ENCODE measurements at places on chromosomes 13 and 19.

- no peak for DNase-seq
Observed at GRCh38 chr19:13053238-13053637, 49.4 kb downstream of the LYL1 start.

- DNase-seq, result no peak
Observed at GRCh38 chr19:39969681-39970424, 1.1 kb upstream of the PSMC4 start.

- no peak for DNase-seq
Observed at GRCh38 chr13:36418022-36418805, 14.1 kb upstream of the CCNA1 start.

DNA sequence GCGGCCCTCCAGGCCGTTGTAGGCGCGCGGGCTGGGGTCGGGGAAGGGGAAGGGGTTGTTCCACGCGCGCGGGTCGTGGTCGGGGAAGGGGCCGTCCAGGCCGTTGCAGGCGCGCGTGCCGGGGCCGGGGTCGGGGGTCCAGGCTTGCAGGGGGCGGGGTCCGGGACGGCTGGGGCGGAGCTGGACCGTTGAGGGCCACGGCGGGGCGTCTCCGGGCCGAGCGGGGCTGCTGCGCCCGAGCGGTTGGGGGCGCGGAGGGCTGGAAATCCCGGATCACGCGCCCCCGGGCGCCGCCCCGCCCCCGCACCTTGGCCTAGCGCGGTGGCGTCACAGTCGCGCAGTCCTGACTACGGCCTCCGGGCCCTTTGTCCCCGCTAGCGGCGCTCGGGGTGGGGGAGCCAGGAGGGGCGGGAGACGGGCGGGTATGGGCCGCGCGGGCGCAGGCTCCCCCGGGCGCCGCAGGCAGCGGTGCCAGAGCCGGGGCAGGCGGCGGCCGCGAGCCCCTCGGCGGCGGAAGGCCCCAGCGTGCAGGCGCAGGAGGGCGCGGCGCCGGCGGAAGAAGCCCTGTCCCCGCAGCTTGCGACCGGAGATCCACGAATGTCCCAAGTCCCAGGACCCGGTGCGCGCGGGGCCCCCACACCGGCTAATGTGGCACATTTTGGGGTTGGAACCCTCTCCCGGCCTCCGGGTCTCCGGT, 665 bp downstream of the GPX4 start:
- no peak for DNase-seq

DNA sequence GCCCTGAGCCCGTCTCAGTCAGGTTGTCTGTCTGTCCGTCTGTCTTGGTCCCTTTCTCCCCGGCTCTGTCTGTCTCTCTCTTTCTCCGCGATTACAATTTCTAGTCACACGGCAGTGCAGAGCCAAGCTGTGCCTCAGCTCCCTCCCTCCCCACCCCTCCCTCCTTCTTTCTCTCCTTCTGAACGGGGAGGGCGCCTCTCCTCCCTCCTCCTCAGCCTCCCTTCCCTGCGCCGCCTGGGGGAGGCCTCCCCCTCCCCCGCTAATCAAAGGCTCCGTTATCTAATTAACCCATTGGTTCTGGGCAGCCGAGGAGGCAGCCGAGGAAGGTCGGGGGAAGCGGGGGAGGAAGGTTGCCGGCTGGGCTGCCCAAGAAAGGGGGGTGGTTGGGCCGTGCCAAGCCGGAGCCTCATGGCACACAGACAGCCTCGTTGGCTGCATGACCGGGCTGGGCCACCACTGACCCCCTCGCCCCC, 16.5 kb downstream of the LRRC4B start:
- DNase-seq, result no peak

GRCh38 chr19:56111601-56112312, 9.3 kb downstream of the ZNF787 start:
- no peak for DNase-seq

DNA sequence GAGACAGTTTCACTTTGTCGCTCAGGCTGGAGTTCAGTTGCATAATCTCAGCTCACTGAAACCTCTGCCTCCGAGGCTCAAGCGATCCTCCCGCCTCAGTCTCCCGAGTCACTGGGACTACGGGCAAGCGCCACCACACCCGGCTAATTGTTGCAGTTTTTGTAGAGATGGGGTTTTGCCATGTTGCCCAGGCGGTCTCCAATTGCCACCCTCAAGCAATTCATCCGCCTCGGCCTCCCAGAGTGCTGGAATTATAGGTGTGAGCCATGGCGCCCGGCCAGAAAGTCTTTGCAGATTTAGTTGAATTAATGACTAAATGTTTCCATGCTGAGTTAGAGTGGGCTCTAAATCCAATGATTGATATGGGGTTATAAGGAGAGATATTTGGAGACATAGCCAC, 4.5 kb upstream of the CADM4 start:
- no peak for DNase-seq

- DNase-seq, result no peak
Observed at GRCh38 chr13:72208112-72208645, 341.2 kb upstream of the DACH1 start.

DNA sequence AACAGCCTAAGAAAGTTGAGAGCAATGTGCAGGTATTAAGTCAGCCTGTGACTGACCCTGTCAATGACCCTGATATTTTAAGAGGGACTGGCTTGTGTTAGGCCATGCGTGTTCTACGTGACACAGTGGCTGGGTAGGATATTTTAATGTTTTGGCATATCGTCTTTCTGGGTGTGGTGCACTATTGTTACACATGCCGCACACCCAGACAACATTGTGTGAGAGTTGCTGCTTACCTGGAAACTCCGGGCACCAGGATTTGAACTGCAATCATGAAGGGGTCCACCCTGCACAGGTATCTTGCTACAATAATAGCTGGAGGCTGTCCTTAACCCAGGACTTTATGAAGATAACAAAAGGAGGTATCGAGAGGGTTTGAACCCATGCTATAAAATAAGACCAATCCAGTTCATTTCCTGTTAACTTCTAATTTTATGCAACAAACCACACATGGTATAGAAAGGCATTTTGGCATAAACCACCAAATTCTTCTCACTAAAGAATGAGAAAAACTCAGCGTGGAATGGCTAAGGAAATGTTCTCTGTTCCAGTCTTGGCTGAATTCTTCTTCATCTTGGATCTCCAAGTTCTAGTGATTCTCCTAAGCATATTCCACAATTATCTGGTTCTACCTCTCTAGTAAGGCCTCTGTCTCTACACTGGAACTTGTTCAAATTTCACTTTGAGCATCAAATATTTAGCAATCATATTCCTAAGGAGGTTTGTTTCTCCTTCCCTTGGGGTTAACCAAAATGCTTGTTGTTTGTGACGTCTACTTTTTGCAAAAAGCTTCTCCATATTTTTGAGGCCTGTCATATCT, 38.7 kb upstream of the POMP start:
- DNase-seq, result no peak

GRCh38 chr19:46620716-46621115, 4.2 kb downstream of the PTGIR start:
- DNase-seq, result no peak

- DNase-seq, result no peak
Observed at GRCh38 chr13:32248801-32249200, 66.4 kb downstream of the ZAR1L start.

DNA sequence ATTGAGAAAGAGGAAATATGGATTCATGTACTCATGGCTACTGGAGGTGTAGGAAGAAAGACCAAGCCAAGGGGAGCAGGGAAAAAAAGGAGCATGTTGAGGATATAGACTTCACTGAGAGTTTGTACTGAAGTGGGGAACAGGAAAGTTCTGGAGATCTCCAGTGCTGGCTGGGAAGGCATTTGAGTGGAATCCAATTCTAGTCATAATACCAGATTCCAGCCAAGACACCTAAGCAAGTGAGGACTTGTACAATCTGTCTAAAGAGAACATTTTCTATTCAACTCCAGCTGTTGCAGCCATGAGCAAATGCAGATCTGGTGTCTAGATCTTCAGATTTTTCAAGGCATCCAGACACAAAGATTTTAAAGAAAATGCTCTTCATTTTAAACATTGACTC, 412.5 kb downstream of the OXGR1 start:
- no peak for DNase-seq

GRCh38 chr19:48950830-48951519, 3.7 kb upstream of the BAX start:
- DNase-seq, result no peak

DNA sequence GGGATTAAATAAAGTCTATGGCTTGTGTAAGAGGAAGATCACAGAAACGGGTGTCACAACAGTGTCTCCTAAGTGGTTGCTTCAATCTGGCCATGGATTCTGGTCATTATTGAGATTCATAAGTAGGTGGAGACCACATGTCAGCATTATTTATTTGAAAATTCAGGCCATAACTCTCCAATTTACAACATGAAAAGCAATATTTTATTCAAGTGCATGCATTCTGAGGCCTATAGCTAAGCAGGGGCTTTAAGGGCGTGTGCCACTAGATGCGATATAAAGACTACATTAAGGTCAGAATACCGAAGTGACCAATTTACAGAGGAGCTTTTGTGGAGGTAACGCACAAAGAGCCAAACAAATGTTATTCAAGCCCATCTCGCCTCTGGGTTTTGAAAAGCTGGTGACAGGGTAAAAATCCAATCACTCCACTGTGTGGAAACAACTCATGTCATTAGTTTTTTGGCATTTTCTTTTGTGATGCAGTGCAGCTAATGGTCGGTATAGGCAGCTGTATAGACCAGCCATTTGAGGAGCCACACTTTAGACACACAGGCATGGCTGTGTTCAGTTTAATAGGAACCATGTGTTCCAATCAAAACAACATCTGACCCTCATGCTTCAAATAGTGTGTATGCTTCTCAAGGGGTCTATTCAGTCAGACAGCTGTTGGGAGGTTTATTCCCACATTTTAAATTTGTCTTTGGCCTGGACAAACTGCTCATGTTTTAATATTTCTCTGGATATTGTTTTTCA, 123.7 kb downstream of the KL start:
- no peak for DNase-seq

DNA sequence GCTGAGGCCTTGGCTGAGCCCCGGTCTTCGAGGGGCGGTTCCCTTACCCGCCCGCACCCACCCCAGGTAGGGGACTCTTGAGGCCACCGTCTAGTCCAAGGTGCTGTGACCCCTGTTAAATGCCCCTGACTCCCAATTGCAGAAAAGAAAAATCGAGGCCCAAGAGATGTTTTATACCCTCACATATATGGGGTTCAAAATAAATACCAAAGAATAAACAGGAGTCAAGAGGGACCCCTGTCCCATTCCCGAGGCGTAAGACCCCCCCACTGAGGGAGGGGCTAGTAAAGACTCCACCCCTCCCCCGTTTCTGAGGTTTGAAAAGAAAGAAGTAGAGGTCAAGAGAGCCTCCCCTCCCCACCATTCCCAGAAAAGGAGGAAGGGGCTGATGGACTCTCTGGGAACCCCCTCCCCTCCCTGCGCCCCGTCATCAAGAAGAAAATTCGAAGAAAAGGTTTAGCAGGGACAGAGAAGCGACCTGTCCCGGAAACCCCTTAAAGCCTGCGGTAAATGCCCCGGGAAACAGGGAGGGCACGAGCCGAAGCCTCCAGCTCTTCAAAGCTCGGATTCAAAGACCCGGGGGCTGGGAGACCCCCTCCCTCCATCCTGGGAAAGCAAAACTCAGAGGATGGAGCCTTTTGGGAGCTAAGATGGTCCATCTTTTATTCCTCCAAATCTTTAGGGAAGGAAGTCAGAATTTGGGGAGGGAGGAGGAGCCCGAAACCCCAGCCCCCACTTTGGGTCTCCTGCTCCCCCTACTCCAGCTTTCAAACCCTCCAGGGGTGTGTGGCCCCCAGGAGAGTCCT, 755 bp upstream of the RAB3A start:
- DNase-seq, result no peak

DNA sequence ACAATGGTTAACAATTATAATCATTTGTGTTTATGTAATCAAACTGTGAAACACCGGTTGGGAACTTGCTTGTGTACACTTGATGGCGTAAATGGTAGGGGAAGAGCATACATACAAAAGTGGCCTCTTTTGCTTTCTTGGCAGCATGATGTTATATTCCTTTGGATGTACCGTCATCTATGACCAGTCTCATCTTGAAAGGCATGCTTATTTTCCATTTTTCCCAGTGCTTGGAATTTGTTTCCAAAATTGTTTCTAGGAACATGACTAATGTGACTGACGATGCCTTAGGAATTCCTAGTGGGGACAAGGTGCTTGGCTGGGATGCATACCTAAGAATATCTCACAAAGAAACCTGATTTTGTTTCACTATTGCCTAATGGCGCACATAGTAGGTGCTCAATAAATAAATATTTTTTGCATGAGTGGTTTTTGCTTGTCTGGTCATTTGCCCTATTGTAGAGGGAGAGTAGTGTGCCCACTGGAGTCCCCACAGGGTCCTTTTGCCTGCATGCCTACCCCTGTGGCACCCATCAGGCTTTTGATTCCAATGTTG, 45.5 kb downstream of the SAE1 start:
- no peak for DNase-seq

- DNase-seq, result no peak
Observed at GRCh38 chr19:1161716-1162115, 12.4 kb downstream of the SBNO2 start.

DNA sequence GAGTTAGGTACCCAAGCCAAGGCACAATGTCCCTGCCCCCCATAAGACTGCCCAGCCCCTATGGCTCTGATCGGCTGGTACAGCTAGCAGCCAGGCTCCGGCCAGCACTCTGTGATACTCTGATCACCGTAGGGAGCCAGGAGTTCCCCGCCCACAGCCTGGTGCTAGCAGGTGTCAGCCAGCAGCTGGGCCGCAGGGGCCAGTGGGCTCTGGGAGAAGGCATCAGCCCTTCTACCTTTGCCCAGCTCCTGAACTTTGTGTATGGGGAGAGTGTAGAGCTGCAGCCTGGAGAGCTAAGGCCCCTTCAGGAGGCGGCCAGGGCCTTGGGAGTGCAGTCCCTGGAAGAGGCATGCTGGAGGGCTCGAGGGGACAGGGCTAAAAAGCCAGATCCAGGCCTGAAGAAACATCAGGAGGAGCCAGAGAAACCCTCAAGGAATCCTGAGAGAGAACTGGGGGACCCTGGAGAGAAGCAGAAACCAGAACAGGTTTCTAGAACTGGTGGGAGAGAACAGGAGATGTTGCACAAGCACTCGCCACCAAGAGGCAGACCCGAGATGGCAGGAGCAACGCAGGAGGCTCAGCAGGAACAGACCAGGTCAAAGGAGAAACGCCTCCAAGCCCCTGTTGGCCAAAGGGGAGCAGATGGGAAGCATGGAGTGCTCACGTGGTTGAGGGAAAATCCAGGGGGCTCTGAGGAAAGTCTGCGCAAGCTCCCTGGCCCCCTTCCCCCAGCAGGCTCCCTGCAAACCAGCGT, 3.0 kb upstream of the KMT2B start:
- DNase-seq, result no peak

- DNase-seq, result no peak
Observed at GRCh38 chr19:52600639-52601024, 30.5 kb downstream of the ZNF701 start.

- DNase-seq, result no peak
Observed at GRCh38 chr19:48819366-48819816, 8.6 kb upstream of the BCAT2 start.

DNA sequence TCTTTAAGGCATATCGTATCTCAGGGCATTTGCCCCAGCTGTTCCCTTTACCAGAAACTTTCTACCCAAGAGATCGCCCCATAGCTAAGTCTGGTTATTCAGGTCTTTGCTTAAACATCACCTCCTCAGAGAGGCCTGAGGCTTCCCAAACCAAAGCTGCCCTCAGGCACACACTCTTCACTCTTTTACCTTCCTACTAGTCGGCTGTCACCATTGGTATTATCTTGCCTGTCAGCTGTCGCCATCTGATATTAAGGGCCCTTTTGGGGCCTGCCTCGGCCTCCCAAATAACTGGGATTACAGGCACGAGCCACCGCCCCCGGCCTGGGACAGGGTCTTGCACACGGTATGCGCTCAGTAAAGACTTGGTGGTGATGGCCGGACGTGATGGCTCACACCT, 1.0 kb downstream of the GADD45GIP1 start:
- no peak for DNase-seq

All from Panc1 (cell line).